ENCODE measurements at places on chromosomes 4 and X. TPM values are rescaled to one million over a fixed set of nuclear protein-coding genes. Genes with fewer than 3 reads are reported as not detected.

Gene GPRIN3
- total RNA-seq = 31.2 TPM

DNA sequence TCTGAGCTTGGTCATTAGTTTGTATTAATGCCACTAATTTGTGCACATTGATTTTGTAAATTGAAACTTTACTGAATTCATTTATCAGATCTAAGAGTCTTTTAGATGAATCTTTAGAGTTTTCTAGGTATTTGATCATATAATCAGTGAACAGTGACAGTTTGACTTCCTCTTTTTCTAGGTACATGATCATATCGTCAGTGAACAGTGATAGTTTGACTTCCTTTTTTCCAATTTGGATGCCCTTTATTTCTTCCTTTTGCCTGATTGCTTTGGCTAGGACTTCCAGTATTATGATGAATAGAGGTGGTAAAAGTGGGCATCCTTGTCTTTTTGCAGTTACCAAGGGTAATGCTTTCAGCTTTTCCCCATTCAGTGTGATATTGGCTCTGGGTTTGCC lies 421.4 kb upstream of the CPXCR1 start:
- no peak for DNase-seq

DNA sequence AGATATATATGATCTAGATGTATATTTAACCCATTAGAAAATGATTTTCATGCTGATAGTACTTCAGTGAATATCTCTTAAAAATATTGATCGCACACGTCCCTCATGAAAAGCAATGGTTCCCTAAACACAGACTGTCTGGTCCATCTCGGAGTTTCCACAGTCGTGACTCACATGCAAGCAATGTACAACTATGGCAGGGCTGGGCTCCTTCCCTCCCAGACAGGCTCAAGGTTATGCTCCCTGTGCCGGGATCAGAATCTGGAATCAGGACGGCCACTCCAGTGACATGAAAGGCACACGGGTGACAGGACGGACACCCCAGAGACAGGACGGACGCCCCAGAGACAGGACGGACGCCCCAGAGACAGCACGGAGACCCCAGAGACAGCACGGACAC lies 40.2 kb upstream of the PPP2R3B start:
- no peak for DNase-seq

DNA sequence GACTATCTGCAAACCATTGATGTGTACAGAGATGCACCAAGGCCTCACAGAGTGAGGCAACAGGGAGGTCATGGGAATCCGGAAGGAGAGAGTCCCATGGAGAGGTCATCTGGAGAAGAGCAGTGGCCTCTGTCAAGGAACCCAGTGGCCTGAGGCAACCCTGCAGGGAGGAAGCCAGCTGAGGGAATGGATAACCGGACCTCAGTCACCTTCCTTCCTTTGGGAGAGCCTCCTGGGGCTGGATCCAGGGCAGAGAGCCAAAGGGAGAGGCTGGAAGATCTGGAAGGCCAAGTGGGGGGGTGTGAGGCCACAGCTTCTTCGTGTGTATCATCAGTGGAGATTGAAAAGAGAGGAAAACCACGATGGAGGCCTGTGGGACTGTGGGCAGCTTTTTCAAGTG lies 24.3 kb upstream of the CD38 start:
- no peak for DNase-seq

- no peak for DNase-seq
Measured at GRCh38 chr4:150072906-150073714, 5.1 kb upstream of the DCLK2 start.

GRCh38 chr4:95161781-95162469 lies 386.8 kb downstream of the UNC5C start:
- DNase-seq = no peak

DNA sequence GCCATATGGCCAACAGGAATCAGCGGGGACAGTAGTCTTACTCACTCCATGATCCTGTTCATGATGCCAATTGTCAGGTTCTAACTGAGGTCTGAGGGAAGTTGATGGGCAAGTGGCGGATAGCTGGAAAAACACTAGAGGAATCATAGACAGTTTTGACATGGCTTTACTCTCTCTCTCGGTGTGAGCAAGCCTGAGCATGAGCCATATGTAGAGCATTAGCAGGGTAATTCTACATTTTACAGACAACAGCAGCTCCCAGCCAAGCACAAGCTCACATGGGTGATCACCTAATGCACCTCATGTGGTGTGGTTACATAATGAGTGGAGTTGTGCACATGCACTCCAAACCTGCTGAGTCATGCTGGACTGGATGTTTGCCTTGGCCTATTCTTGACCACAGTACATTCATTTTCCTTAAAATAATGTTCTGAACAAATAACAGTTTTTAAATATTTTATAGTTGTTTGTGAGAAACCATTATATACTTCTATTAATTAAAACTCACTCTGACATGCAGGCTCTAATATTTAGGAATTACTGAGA lies 429.2 kb downstream of the GPAT3 start:
- DNase-seq = no peak

DNA sequence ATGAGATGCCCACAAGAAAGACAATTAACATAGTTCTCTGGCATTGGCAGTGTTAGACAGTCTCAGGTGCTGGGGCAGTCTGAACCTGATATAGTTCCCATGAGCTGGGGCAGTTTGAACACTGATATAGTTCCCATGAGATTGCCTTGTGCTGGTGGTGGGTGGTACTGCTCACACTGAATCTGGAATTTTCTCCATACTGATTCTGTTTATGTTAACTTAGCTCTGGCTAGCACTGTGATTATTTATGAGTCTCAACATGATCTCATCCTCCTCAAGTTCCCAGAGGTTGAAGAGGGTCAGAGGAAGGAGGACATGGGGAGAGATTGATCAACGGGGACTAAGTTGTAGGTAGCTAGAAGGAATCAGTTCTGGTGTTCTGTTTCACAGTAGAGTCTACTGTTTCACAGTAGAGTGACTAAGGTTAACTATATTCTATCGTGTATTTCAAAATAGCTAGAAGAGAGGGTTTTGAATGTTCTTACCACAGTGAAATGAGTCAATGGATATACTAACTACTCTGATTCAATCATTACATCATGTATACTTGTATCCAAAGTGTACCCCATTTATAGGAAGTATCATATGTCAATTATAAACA lies 379.9 kb downstream of the ADAM29 start:
- DNase-seq = no peak

DNA sequence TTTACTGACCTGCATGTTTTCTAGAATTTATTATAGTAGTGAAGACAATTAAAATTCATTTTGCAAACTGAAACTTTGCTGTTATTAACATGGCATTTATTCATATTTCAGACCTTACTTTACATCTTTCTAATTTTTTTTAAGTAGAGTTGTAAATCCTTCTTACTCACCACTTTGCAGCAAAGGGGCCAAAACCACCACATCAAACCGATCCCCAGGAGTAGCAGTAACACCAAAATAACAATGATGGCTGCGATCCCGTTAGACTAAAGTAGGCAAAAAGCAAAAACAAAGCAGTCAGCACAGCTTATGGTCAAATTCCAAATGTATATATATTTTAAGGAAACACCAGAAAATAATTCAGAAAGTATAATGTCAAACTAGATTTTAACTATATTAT lies 64.7 kb downstream of the ANTXR2 start:
- no peak for DNase-seq

Gene RASL11B
- total RNA-seq = 31.7 TPM

Gene TEX11
- total RNA-seq = not detected

GRCh38 chrX:154142950-154143745 lies 895 bp upstream of the OPN1LW start:
- DNase-seq = no peak

DNA sequence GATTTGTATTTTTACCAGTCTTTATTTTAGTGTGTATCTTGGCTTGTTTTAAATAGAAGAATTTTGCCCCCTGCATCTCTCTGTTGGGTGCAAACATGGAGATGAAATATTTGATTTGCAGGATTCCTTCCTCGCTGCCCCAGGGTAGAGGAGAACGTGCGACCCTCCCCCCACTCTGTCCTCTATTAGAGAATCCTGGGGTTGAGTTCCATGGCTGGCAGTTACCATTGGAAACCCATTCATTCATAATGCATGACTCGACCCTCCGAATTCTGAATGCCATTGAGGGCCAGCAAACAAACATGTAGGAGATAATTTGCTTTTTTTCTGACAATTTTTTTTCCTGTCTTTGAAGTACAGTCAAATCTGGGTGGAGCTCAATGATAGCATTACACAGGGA lies 53.7 kb downstream of the TRIM2 start:
- no peak for DNase-seq

Gene ENAM
- not detected for total RNA-seq

GRCh38 chrX:44997888-44998287 lies 124.9 kb downstream of the KDM6A start:
- no peak for DNase-seq

GRCh38 chr4:77600521-77601451 lies 4.8 kb upstream of the CXCL13 start:
- no peak for DNase-seq

Gene NSUN7
- total RNA-seq = 4.4 TPM

DNA sequence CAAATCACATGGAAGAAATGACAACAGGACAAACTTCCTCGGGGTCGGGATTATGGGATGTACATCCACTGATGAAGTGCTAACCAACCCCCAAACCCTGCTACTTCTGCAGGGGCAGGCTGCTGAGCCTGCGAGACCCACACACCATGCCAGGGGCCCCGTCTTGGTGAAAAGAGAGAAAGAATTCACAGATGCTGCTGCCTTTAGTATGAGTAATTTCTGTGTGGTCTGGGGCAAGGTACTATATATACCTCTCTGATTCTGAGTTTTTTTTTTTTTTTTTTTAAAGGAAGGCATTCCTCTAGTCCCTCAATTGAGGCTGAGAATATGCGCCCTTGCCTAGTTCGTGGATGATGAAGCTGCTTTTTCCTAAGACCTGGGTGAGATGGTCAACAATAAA lies 24.8 kb downstream of the PDHA1 start:
- no peak for DNase-seq

DNA sequence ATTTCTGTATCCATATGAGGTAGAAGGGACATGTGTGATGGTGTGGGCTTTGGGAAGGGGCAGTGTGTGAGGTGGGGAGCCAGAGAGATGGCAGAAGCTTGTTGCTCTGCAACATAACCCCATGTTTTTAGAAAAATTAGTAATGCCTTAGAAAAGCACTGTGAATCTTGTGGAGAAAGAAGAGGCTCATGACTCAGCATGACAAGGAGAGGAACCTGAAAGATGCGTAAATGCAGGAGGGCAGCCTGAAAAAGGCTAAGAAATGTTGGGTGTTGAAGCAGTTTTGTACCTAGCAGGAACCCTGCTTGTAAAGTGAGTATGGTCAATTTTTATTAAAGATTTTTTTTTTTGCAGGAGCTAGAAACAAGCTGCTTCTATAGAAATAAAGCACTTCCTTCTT lies 59.8 kb downstream of the ARSJ start:
- DNase-seq = no peak

GRCh38 chrX:103157496-103158316 lies 57.2 kb upstream of the BEX4 start:
- DNase-seq = no peak

DNA sequence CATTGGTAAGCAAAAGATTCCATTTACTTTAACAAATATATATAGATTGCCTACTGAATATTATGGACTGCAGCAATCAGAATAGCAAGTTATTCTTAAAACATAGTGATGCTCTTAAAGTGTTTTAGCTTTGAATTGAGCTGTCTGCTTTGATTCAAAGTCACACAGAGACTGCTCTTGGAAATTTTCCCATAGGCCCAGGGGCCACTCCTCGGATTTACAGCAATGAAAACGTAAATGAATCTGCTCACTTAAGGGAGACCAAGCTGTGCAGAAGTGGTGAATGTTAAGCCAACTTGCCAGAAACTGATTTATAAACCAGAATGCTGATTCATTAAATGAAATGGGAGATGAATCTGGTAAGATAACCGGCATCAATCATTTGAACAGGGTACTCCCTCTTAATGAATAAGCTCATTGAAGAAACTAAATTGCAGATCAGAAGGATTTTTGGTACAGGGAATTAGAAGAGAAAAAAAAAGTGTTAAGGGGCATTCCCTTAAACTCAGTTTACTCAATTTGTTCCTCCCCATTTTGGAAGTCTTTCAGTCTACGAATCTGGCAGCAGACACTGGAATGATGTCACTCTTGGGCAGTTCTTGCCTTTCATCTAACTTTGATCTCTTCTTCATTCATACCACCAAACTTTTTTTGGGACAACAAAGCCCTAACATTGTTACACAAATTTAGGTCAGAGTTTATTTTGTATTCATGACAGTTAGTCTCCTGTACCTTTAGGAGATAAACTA lies 363.3 kb upstream of the MAGEB2 start:
- DNase-seq = no peak

DNA sequence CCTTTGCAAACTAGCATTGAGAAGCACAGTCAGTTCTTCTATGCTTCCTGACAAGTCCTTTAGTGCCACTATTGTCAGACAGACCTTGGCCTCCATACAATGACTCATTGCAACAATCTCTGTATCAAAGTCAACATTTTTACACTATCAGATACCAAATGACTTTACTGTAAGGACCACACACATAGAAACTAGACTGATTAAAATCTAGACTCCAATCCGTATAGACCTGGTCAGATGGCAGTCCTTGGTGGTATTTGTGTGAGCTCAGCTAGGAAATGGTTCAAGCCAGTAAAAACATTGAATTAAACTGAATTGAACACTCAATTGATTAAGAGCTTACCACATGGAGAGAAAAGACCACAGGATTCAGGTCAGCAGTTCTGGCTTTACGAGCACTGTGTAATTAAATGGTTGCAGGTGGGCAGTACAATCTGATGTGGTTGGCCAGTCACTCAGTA lies 549.8 kb upstream of the LCORL start:
- no peak for DNase-seq

- no peak for DNase-seq
Measured at GRCh38 chr4:118400356-118400755, 47.6 kb upstream of the PRSS12 start.

DNA sequence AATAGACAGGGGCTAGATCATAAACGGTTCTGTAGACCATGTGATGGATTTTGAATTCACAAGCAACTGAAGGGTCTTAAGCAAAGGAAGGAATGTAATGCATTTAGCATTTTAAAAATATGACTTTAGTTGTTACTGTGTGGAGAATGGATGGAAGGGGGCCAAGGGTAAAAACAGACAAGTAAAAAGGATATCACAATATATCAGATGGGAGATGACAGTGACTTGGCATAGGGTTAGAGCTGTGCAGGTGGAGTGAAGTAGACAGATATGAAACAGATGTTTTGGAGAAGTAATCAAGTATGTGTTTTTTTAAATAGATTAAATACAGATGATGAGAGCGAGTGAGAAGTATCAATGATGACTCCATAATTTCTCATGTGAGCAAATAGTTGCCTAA lies 1116.0 kb upstream of the TENM3 start:
- no peak for DNase-seq

GRCh38 chr4:86449746-86450588 lies 90.1 kb upstream of the MAPK10 start:
- no peak for DNase-seq

- no peak for DNase-seq
Measured at GRCh38 chrX:71053217-71053621, 14.9 kb downstream of the SNX12 start.

- no peak for DNase-seq
Measured at GRCh38 chr4:122997463-122998101, 75.2 kb upstream of the NUDT6 start.
